ENCODE measurements at places on chromosomes 2 and 18. TPM values are rescaled to one million over a fixed set of nuclear protein-coding genes. Genes with fewer than 3 reads are reported as not detected.

- no peak overlapping the region for H3K4me3 ChIP-seq
- no peak for DNase-seq
- no peaks in the 10 kb centered on the region for H3K4me1 ChIP-seq
- H3K27ac ChIP-seq: no peak overlapping the region
These were observed 81.6 kb upstream of the NFU1 start for GRCh38 chr2:69518841-69519240.

The KATNAL2 gene
- 1.5 TPM for total RNA-seq

GRCh38 chr18:64330161-64330560, 181.3 kb upstream of the LINC00305 start:
- no peaks in the 10 kb centered on the region for H3K36me3 ChIP-seq
- no peak overlapping the region for H3K27ac ChIP-seq
- DNase-seq: no peak
- no peaks in the 10 kb centered on the region for H3K27me3 ChIP-seq
- no peak overlapping the region for H3K4me3 ChIP-seq
- H3K4me1 ChIP-seq: no peaks in the 10 kb centered on the region

DNA sequence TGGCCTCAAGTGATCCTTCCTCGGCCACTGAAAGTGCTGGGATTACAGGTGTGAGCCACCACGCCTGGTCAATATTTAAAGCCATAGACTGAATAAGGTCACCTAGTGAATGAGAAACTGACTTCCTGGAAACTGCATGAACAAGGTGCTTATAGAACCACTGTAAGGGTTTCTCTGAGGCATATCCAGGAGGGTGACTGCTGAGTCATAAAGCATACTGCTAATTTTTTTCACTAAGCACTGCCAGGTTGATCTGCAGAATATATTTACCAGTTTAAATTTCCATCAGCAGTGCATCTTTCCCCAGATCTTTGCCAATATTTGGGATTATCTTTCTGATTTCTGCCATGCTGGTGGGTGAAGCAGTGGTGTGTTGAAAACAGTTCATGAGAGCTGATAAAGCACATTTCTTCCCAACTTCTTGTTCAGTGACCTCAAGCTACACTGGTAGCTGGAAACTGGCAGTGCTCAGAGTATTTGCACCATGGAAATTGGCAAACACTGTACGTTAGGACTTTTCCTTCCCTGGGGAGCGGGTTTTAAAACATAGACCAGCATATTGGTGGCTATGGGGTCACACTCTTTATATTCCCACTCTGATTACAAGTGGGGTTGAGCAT, 4.2 kb upstream of the CLIP4 start:
- peaks cover 10% of the 10 kb centered on the region for H3K4me1 ChIP-seq
- no peaks in the 10 kb centered on the region for H3K27me3 ChIP-seq
- no peaks in the 10 kb centered on the region for H3K36me3 ChIP-seq
- no peak overlapping the region for H3K27ac ChIP-seq
- DNase-seq: no peak
- no peak overlapping the region for H3K4me3 ChIP-seq

The FAP gene
- total RNA-seq: not detected

GRCh38 chr18:78069784-78070664, 820.4 kb downstream of the GALR1 start:
- H3K27me3 ChIP-seq: no peaks in the 10 kb centered on the region
- H3K4me1 ChIP-seq: no peaks in the 10 kb centered on the region
- H3K27ac ChIP-seq: no peak overlapping the region
- no peaks in the 10 kb centered on the region for H3K36me3 ChIP-seq
- DNase-seq: no peak

The HTR2B gene
- 0.14 TPM for total RNA-seq

DNA sequence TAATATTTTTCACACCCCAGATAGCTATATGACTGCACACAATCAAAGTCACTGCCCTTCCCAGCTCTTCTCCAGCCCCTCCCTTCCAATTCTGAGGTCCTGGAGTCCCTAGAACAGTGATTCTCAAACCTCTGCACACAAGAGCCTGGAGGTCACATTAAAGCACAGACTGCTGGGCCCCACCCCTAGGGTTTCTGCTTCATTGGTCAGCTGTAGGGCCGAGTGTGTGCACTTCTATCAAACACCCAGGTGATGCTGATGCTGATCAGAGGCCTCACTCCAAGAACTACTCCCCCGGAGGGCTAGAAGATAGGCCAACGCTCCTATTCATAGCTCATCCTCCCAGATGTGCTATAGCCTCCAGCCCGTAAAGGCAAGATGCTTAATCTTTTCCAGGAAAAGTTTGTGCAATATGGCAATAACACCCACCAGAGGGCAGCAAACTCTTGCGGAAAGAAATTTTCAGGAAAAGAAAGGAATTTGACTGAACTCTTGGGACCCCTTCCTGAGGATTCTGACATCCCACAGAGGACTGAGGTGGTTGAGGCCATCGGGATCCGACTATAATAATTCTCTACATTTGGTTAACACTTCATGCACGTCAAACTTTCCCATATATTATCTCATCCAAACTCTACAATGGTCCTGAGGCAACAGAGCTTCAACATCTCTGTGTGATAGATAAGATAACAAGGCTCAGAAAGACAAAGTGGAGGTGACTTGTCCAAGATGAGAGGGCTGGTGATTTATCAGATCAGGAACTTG, 194.2 kb upstream of the PKDCC start:
- DNase-seq: peak; percentile 36
- no peak overlapping the region for H3K4me3 ChIP-seq
- no peaks in the 10 kb centered on the region for H3K36me3 ChIP-seq
- no peaks in the 10 kb centered on the region for H3K4me1 ChIP-seq
- peaks cover 5% of the 10 kb centered on the region for H3K27me3 ChIP-seq

GRCh38 chr2:226656367-226656766, 143.3 kb downstream of the IRS1 start:
- H3K36me3 ChIP-seq: no peaks in the 10 kb centered on the region
- no peak for DNase-seq
- H3K4me3 ChIP-seq: no peak overlapping the region
- no peak overlapping the region for H3K27ac ChIP-seq
- H3K27me3 ChIP-seq: no peaks in the 10 kb centered on the region

The GBX2 gene
- not detected for total RNA-seq

DNA sequence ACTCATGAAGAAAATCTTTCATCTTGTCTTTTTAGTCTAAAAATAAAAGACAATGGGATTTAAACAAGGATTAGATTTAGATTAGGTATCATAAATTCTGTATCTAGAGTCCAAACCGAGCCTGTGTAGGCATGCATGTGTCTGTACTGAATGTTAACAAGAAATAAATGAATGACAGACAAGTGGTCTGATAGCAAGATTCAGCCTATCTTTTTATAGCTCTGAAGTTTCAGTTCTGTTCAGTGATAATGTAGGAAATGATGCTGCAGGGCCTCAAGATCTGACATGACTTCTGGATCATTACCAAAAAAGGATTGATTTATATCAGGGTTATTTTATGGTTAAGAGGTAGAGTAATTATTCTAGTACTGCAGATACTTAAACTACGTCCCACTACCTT, 137.0 kb upstream of the ATP5MC3 start:
- H3K27ac ChIP-seq: no peak overlapping the region
- DNase-seq: no peak
- H3K4me3 ChIP-seq: no peak overlapping the region
- H3K4me1 ChIP-seq: no peaks in the 10 kb centered on the region
- H3K36me3 ChIP-seq: no peaks in the 10 kb centered on the region
- no peaks in the 10 kb centered on the region for H3K27me3 ChIP-seq

GRCh38 chr2:11712866-11713265, 33.6 kb upstream of the LPIN1 start:
- H3K4me1 ChIP-seq: no peaks in the 10 kb centered on the region
- no peaks in the 10 kb centered on the region for H3K36me3 ChIP-seq
- DNase-seq: no peak
- no peak overlapping the region for H3K27ac ChIP-seq
- H3K27me3 ChIP-seq: peaks cover 13% of the 10 kb centered on the region

DNA sequence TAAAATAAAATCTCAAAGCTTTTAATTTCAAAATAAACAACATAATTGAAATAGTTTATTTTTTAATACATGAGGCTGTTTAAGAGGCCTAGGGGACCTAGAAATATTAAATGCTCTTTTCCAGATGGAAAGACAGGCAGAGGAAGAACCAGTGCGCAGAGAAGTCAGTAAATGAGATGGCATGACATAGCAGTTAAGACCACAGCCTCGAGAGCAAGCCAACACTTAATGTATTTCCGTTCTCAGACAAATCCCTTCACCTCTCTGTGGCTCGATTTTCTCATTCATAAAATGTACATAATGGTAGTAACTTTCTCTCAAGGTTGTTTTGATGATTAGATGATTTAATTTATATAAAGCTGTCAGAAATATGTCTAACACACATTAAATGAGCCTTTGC, 405.1 kb upstream of the CWC22 start:
- no peak for DNase-seq
- no peaks in the 10 kb centered on the region for H3K4me1 ChIP-seq
- H3K27ac ChIP-seq: no peak overlapping the region

The RAB17 gene
- not detected for total RNA-seq

DNA sequence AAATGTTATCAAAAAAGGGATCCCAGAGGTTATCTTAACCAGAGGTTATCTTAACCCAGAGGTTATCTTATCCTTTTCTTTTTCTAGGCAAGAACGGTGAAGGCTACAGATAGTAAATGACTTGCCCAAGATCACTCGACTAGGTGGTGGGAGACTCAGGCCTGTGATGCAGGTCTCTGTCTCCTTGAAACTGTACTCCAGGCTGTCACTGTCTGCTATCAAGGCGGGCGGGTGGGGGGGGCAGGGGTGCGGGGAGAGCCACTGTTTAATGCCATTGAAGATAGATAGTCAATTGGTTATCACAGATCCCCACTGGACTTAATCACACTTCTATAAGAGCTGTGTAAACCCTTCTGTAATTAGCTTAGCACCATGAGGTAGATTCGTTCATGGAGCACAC, 315.9 kb upstream of the TCF4 start:
- DNase-seq: no peak
- H3K36me3 ChIP-seq: no peaks in the 10 kb centered on the region
- no peak overlapping the region for H3K4me3 ChIP-seq
- no peaks in the 10 kb centered on the region for H3K27me3 ChIP-seq

All from CD4-positive, alpha-beta T cell (primary cell).